NCI-H526 (cell line): ENCODE measurements at places on chromosomes 7 and 10.

- DNase-seq, result no peak
These were observed 232.0 kb upstream of the CELF2 start for GRCh38 chr10:10785627-10786026.

GRCh38 chr7:102036958-102037357 is 219.5 kb downstream of the CUX1 start:
- DNase-seq, result no peak

DNA sequence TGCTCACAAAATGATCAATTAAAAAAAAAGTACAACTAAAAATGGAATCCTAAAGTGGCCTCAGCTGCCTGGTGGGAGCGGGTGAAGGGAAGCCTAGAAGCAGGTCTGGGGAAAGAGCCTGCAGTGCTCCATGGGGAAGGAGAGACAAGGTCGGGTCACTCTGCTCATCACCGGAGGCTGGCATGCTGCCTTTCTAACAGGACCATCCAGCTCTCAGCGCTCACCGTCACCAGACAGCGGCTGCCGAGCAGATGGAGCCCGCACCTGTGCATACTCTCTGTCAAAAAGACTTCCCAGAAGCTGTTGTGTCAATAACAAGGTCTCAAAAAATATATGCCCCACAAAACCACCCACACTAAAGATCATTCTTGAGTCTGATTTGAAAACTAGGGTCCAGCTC is 112.8 kb downstream of the BAMBI start:
- DNase-seq, result no peak

DNA sequence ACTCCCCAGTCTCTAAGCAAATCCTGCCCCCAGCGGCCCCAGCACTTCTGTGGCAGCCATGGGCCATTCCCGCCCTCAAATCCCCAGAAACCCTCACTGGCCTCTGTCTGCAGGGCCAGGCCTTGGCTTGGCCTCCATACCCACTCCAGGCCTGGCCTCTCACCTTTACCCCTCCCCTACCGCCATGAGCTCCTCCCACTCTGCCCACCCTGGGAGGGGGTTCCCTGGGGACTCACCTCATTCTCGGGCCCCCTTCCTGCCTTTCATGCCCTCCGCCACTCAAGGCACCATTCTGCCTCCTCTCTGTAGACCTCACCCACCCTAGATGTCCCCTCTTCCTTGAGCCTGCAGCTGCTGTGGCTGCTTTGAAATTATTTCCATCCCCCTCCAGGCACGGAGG is 41.0 kb downstream of the PRF1 start:
- DNase-seq, result no peak

- DNase-seq, result peak; percentile 72
These were observed 107.7 kb upstream of the BTBD16 start for GRCh38 chr10:122163174-122164022.

GRCh38 chr7:146554556-146554955 is 438.0 kb downstream of the CNTNAP2 start:
- no peak for DNase-seq

- peak; percentile 15 for DNase-seq
These were observed 3.5 kb downstream of the ARID5B start for GRCh38 chr10:61904733-61905725.

DNA sequence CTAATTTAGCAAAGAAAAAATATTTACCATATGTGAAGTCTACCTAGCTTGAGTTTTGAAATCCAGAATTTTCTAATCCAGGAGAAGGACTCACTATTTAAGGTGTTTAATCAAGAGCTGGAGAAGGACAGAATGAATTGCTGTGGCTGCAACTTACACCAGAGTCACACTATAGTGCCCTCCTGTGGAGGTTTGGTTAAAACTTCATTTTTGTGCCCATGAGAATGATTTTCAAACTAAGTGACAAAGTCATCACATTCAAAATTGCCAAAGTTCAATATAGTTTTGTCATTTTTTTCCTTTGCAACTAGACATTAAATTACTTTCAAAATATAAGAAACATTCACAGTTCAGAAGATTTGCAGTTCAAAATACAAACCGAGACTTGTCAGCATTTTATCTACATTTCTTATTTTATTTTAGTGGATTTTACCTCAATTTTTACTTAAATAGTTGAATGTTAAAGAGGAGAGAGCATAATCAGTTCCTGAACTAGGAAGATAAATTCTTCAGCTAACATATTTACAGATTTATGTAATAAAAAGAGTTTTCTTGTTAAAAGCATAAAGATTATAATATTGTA is 70.7 kb downstream of the CABCOCO1 start:
- peak; percentile 47 for DNase-seq

GRCh38 chr7:100884736-100885439 is 4.6 kb downstream of the UFSP1 start:
- no peak for DNase-seq

GRCh38 chr7:16891338-16891737 is 9.6 kb upstream of the AGR3 start:
- DNase-seq, result peak; percentile 91

DNA sequence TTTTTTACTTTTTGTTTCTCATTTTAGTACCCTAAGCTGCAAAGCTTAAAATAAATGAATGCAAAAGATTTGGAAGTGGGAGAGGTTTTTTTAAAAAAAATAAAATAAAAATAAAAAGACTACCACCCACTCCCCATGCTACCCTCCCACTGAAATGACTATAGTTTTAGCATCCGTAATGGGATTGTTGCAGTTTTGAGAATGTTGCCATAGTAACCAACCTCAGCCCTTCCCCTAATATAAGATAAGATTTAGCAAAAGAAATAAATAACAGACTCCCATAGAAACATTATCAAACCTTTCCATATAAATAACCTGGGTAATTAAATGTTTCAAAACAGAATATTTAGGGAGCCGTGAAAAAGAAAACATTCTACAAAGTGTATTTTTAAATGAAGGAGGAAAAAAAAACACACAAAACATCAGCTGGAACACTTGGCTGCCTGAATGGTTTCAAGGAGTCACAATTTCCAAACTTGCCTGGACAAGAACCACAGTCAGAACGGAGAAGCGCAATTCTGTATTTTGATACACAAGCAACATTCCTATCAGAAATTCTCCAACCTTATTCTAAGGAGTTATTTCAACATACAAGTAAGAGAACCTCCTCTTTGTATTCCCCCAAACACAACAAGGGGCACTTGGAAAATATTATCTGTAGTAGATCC is 57.4 kb downstream of the DGKI start:
- no peak for DNase-seq

- peak; percentile 44 for DNase-seq
These were observed at the start of gene KLF6 for GRCh38 chr10:3784510-3785250. Gene KLF6, minus strand, starts transcription at chr10:3785209. Its CDS starts 195 bp downstream, at chr10:3785014.

DNA sequence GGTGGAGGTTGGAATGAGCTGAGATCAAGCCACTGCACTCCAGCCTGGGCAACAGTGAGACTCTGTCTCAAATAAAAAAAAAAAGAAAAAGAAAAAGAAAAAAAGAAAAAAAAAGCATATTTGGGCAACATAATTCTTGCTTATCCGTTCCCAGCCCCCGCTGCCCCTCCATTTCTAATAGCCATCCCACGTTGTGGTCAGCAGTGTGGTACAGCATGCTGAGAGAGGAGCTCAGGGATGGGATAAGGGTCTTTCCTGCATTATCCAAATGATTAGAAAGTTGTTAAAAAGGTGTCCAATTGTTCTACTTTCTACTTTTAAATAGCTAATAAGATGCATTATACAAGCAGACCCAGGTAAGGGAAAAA is 104.9 kb upstream of the ZNF92 start:
- no peak for DNase-seq

GRCh38 chr7:3246127-3246526 is 54.9 kb upstream of the SDK1 start:
- no peak for DNase-seq

DNA sequence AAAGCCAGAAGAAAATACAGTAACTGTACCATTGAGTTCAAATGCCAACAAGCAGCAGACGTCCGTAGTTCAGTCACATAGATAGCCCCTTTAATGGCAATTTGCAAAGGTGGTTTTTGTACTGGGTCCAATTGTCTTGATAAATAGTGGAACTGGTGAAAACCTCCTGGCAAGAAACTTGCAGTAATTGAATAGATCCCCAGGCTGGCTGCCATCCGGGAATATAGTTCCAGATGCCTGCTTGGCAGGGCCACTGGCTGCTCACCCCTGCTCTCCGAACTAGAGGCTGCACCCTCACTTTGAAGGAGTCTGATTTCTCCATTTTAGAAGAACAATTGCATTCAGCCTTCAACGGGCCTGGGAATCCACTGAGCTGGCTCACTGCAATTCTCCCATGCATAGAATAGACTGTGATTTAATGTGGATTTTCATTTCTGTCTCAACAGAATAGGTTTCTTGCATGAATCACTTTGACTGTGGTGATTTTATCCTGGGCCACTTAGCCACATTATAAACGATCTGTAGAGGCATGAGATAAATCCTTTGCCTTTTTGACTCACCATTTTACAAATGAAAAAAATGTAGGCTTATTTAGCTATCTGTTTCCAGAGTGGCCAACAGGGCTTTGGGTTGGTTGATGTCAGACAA is 35.9 kb upstream of the ELMO1 start:
- DNase-seq, result no peak

DNA sequence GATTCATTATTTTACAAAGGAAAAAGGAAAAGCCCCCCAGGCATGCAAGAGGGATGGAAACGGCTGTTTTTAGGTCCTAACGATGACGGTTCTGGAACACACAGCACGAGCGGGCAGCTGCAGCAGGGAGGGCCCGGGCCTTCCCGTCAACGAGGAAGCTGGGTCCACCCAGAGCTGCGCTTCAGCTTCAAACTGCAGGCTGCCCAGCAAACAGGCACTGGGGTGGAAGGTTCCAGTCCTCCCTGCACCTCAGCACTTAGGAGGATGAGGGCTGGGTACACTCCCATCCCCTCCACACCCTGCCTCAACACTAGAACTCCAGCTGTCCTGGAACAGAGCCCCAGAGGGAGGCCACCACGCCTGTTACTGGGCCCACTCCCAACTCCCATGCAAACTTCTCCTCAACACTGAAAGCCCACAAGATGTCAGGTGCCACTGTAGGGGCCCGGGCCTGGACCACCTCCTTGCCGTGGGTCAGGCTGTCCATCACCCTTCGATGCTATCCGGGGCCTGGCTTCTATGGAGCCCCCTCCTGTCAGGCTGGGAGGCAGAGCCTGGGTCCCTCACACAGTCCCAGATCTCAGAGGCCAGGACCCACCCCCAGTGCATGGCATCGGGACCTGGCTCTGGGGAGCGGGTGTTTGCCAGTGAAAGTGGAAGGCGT is 33.0 kb downstream of the PAPOLB start:
- no peak for DNase-seq

- no peak for DNase-seq
These were observed 139.8 kb downstream of the CUBN start for GRCh38 chr10:16989826-16990293.

DNA sequence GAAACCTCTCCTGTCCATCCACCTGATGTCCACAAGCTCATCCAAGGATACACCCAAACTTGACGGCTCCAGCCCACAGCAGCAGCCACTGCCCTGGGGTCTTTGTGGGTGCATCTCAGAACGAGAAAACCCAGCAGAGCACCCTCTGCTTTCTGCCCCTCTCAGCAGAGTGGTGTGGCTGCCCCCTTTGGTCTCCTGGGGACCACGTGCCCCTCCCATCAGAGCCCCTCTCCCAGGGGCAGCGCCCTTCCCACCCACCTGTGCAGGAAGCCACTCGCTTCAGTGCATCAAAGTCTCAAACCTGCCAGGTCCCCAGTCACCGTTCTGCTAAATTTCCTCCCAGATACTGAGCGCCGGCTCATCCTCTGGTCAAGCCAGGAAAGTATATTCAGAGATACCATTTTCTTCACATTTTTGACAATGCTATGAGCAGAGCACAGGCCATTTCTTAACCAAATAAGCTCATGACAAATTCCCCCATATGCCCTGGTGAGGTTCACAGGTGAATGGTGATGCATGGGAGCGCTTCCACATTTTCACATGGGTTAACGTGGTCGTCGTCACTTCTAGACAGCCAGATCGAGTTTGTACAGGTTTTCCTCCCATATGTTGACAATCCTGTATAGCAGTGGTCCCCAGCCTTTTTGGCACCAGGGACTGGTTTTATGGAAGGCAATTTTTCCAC is 32.4 kb downstream of the CAMK2B start:
- no peak for DNase-seq

- DNase-seq, result no peak
These were observed 34.4 kb upstream of the SLC29A4 start for GRCh38 chr7:5248201-5248885.

DNA sequence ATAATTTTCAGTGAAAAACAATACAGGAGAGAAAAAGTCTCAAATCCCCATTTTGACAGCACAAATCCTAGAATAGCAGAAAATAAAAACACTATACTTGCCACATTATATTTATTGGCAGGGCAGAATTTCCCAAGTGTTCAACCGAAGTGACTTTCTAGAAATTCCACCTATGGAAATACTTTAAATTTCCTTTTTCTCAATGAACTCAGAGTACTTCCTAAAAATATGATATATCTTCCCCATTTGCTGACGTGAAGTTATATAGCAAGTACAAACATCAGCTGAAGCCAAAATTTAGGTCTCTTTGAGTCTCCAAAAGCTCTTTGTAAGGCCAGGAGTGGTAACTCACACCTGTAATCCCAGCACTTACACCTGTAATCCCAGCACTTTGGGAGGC is 83.3 kb downstream of the NT5C2 start:
- no peak for DNase-seq

DNA sequence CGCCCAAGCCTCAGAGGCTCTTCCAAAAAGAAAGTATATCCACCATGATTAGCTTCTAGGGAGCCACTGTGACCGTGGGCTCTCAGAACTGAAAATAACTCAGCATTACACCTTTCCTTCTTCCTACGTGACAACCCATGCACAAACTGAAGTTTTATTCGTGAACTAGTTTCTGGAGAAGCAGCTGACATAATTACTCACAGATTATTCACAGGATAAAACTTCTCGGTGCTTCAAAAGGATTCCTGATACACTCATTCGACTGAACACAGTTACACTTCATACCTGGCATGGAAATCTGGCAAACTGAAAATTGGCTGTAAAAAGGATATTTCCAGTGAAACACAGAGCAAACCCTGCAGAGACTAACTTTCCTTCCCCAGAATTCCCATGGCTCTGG is 139.2 kb upstream of the PTER start:
- DNase-seq, result no peak

GRCh38 chr10:21993360-21994001 is 10.0 kb downstream of the DNAJC1 start:
- DNase-seq, result peak; percentile 6

GRCh38 chr10:31760674-31761081 is 168.0 kb downstream of the ARHGAP12 start:
- DNase-seq, result no peak

DNA sequence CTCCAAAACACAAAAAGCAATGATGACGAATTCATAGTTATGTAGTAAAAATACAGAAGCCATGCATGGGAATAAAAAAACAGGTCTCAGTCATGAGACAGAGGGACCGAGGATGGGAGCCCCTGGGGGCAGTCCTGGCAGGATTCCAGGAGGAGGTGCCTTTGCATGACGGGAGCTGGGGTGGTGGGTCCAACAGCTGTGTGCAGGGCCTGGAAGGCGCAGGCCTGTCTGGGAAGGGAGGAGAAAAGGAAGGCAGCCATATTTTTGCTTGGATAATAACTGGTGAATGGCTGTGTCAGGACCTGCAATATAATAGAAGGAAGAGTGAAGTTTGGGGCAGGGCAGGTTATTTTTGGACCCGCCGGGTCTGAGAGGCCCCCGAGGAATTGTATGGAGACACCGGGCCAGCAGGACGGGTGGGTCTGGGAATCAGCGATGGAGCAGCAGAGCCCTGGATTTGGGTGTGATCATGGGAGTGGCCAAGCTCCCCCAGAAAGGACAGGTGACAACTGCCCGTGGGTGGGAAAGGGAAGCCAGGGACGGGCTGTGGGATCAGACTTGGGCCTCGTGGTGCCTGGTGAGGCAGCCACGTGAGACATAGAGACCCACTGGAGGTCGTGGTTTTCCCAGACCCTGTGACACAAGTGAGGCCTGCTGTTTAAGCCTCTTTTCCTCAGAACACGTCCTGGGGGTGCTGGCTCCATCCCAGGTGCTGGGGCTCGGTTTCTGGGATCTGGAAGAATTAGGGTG is 2.9 kb upstream of the JAKMIP3 start:
- DNase-seq, result no peak
